Stimulated activated CD4-positive, alpha-beta T cell treated with anti-CD3 and anti-CD28 coated beads, Interleukin-12 subunit alpha, Interleukin-12 subunit beta, amount 100 ng/mL, for 48 hours (primary cell): ENCODE measurements at places on chromosomes 5 and 9.

DNA sequence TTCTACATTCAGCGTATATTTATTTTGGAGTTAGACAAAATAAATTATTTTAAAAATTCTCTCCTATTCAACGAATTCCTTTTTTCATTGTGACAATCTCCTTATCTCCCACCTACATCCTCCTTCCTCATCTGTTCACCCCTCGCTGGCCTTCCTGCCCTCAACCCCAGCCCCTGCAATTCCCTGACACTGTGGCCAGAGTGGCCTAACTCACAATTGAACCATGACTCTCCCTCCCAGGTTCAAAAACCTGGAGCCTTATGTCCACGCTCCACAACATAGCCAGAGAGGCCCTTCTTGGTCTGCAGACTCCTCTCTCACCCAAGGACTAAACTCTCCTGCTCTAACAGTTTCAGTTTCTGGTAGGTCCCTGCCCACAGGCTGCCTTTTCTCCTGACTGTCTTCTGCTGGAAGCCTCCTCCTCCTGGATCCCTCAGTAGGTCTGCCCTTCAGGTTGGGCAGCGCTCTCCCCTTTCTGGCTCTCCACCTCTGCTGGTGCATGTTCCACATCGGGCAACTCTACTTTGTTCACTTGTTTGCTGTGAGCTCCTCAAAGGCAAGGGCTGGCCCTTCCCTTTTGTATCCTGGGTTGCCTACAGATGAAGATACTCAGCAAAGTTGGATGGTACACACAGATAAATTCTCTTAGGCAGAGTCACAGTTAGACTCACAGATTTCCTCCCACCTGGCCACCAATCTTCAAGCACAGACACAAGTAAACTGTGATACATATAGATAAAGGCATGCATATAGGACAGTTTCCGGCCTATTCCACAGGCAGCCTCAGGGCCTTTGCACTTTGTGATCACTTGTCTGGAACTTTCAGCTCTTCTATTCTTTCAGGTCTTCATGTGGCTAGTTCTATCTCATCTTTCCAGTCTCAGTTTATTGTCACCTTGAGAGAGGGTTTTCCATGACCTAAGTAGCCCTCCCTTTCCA, 19.8 kb upstream of the MYORG start:
- no peak for DNase-seq

- no peak for DNase-seq
These were observed 47.2 kb upstream of the DAB2IP start for GRCh38 chr9:121604242-121604641.

DNA sequence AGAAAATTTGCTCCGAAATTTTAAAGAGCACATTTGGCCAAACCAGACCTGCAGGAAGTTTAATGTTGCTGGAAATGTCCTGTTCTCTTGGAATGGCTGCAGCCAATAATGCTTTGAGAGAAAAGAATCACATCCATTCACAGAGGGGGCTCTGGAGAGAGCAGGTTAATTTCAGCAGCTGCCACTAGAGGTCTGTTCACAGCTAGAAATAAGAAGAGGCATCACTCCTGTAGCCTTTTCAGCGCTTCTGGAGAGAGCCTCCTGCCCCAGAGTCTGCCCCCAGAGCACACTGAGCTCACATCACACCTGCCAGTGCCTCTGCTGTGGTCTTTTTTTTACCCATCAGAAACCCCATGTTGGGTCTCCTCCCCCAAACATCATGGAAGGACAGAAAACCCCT, 124.8 kb upstream of the RAD23B start:
- DNase-seq: no peak

- DNase-seq: no peak
These were observed 51.9 kb upstream of the RAI14 start for GRCh38 chr5:34604119-34604675.

- no peak for DNase-seq
These were observed 15.5 kb upstream of the ERMP1 start for GRCh38 chr9:5848372-5848882.

GRCh38 chr5:61280205-61280604, 51.9 kb upstream of the ZSWIM6 start:
- DNase-seq: no peak

GRCh38 chr5:65895891-65896290, 30.5 kb upstream of the ERBIN start:
- DNase-seq: no peak

GRCh38 chr9:20292002-20292401, 330.3 kb downstream of the MLLT3 start:
- DNase-seq: no peak

GRCh38 chr5:41284938-41285337, 71.6 kb upstream of the C6 start:
- no peak for DNase-seq

- no peak for DNase-seq
These were observed 177.8 kb downstream of the NFIB start for GRCh38 chr9:14136047-14136635.

GRCh38 chr5:68190619-68191018, 24.9 kb upstream of the PIK3R1 start:
- no peak for DNase-seq

DNA sequence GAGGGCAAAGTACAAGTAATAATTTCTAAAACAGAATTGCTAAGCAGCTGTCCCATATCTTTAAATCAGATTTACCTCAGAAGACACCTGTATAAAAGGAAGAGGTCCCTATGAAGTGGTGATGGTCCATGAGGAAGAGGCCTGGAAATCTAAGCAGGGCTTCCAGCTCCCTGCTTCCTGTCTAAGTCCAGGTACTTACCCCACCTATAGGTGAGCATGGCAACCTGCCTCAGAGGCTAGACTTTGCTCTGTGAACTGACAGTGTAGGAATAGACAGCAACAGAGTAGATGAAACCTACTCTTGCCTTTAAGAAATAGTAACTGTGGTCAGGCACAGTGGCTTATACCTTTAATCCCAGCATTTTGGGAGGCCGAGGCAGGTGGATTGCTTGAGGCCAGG, 55.8 kb upstream of the ARRDC3 start:
- DNase-seq: no peak

DNA sequence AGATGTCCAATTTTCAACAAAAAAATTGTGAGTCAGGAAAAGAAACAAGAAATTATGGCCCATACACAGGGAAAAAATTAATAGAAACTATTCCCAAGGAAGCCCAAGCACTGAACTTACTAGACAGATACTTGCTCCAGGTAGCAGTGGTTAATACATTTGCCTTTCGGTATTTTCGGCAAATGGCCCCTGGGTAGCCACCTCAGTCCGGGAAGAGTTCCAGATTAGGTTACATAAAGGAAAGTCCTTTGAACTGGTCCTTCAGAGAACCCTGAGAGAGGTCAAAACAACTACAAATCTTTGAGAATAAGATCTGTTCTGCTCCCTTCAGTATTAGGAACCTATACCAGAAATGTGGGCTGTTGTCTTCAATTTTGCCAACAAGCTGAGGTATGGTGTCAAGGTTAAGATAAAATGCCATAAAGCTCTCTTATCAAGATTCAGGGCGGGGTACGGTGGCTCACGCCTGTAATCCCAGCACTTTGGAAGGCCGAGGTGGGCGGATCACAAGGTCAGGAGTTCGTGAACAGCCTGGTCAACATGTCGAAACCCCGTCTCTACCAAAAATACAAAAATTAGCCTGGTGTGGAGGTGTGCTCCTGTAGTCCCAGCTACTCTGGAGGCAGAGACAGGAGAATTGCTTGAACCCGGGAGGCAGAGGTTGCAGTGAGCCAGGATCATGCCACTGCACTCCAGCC, 343.4 kb downstream of the CWC27 start:
- no peak for DNase-seq

GRCh38 chr5:14873790-14874189, 2.2 kb upstream of the ANKH start:
- DNase-seq: no peak

GRCh38 chr5:165349735-165350134, 1844.3 kb downstream of the MAT2B start:
- no peak for DNase-seq
